Activated CD4-positive, alpha-beta T cell treated with anti-CD3 and anti-CD28 coated beads, Interleukin-2, amount 50 U/mL, for 1 hour (primary cell): ENCODE measurements at places on chromosomes 6 and 20.

DNA sequence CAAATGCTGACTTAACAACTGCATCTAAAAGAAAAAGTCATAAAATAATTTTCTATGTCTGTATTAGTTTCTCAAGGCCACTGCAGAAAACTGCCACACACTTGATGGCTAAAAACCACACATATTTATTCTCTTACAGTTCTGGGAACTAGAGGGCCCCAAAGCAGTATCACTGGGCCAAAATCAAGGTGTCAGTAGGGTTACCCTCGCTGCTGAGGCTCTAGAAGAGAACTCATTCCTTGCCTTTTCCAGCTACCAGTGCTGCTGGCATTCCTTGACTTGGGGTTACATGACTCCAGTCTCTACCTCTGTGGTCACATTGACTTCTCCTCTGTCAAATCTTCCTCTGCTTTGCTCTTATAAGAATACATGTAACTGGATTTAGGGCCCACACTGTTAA, 124.6 kb upstream of the THEMIS start:
- no peak for DNase-seq

DNA sequence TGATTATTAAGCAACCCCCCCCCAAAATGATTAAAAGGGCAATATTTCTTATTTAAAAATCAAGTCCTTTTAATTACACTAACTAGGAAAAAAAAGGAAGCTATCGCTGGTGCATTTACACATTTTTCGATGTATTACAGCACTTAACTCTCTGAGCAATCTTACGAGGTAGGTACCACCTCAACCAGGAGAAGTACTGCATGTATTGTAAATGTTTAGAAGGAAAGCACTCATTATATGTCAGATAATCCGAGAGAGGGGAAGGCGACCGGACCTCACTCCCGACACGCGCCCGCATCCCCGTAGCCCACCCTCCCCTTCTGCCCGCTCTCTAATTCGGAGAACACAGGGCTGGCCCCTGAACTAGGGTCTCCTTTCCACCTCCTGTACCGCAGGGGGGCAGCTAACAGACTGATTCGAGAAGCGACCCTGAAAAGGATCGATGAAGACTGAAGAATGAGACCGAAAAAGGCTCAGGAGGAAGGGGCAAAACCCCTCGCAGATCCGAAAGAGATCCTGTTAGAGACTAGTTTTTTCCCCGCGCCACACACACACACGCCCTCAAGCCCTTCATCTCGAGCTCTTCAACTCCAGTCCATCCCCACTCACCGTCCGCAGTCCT, 337 bp downstream of the ESF1 start:
- DNase-seq, result no peak

GRCh38 chr20:56932575-56933330, 303.6 kb downstream of the TFAP2C start:
- DNase-seq, result no peak

DNA sequence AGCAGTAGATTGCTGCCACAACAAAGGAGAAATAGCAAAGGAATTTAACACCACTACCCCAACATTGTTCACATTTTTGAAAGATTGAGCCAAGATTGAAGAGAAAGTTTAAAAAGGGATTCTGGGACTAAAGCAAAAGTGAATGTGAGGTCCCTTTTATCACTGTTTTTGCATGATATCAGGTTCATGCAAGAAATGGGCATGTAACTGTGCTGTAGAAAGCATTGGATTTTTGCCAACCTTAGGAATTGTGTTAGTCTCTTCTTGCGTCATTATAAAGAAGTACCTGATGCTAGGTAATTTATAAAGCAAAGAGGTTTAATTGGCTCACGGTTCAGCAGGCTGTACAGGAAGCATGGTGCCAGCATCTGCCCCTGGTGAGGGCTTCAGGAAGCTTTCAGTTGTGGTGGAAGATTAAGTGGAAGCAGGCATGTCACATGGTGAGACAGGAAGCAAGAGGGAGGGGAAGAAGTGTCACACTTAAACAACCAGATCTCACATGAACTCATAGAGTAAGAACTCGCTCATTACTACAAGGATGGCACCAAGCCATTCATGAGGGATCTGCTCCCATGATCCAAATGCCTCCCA, 4.6 kb upstream of the GJB7 start:
- no peak for DNase-seq

DNA sequence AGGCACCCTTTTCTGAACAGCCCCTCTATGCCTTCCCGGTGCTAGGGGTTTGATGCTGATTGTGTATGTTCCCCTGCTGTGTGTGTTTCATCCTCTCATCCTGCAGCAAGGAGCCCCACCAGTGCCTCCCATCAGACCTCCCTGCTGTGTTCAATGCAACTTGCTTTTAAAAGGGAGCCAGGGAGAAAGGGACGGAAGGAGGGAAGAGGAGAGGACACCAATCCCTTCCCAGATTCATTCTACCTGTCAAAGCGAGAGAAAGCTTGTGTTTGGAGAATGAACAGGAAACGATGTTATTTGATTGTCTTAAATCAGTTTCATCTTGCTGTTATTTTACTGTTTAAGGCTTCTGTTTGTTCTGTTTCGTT, 259.2 kb downstream of the ADGB start:
- DNase-seq, result no peak

- DNase-seq, result no peak
These were observed 322.7 kb upstream of the NOX3 start for GRCh38 chr6:155778336-155778735.

GRCh38 chr20:11172881-11173280, 499.1 kb upstream of the JAG1 start:
- no peak for DNase-seq

DNA sequence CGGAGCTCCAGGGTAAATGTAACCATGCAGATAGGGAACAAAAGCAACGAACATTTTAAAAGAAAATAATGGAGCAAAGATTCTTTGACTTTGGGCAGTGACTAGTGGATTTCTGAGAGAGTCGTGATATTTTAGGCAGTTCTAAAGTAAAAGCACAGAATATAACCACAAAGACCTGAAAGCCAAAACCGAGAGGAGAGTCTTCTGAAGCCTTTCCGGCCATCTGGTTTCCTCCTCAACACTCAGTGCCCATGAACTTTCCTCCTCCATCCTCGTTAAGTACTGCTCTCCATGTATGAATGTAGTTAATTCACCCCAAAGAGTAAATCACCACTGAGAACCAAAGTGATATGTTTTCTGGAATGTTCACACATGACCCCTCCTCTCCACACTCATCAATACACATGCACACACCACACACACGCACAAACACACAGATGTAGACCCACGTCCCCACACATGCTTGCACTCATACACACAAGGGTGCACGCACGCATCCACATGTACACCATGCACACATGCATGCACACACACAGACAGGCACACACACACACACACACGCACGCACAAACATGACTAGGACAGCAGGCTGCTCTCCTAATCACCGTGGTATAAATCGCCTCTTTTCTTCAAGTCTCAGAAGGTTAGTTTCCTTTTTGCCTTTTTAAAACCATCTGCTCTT, 109.5 kb downstream of the MYLK4 start:
- no peak for DNase-seq

DNA sequence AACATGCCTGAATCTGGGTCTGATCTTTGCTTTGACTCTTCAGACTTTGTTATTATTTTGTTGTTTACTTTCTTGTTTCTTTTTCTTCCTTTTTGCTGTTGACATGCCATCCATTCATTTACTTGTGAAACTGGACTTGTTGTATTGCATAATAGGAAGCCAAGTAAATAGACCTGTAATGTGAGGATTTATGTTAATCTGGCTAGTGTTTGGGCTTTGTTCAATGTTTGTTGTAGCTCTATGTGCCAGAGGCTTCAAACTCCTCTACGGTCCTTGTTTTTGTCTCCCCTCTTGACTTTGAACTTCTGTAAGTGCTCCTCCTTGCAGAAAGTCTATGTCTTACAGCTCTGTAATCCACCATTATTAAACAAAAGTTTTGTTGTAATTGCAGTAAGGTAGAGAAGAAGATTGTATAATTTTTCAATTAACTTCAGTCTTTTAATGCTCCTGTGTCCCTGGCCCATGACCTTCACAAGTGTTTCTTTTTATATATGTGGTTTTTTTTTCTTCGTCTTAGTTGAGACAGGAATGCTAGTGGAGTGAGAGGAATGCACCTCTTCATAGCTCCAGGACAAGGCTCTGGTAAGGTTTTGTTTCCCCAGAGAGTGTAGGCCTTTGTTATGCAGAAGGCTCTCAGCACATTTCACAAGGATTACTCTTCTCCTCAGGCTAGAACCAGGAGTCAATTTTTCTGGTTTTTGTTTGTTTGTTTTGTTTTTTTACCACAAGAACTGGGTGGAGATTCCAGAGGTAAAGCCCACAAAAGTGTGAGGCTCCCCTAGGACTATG, 1061.8 kb upstream of the CITED2 start:
- no peak for DNase-seq

DNA sequence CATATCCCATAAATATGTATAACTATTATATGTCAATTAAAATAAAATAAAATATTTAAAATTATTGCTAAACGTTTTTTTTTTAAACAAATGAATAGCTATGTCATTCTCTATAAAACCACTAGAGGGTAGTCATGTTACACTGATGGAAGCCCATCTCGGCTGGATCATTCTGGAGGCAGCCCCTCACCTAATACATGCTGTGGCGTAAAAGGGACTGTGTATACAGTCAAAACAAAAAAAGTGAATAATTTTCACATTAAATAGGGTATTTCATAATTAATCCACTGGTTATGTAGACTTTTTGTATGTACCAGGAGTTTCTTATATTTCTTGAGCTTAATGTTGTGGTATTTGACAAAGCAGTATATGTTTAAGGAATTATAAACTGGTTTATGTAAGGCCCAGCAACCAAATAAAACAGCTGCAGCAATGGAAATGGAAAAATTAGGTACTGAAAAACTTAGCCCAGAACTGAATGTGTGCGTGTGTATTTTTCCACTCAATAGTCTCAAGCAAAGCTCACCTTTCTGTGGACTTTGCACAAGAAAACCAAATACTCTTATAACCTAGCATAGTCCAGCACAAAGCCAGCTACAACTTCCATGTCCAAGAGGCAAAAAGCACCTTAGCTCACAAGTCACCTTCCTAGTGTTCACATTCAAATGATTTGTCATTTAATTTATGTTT, 81.7 kb downstream of the COL9A1 start:
- peak; percentile 1 for DNase-seq

DNA sequence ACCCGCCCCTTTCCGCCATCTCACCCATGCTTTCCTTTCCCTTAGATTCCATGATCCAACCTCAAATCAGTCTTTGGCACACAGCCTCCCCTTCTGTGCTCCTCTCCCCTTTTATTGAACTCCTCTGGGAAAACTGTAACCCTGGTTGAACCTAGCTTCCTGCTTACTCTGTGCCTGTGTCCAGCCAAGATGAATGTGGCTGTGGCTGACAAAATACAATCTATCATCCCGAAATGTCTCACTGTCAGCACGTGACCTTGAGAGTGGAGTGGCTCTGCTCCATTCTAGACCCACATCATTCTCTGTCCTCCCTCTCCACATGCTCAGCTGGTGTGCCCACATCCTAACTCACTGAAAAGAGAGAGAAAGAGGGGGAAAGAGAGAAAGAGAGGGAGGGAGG, 11.0 kb downstream of the NCR2 start:
- no peak for DNase-seq
